CD4-positive, CD25-positive, alpha-beta regulatory T cell (primary cell): ENCODE measurements at places on chromosomes 5 and 9. TPM values are rescaled to one million over a fixed set of nuclear protein-coding genes. Genes with fewer than 3 reads are reported as not detected.
A peak's percentile ranks its signal among the peaks of the same experiment; 100 is the strongest.

The RUFY1 gene
- total RNA-seq: 40.4 TPM

The PELO gene
- total RNA-seq: 3.9 TPM

The SLC36A3 gene
- total RNA-seq: not detected

The TMEM252 gene
- total RNA-seq: not detected

The FGD3 gene
- total RNA-seq: 188 TPM

The PARP8 gene
- total RNA-seq: 217 TPM

The TMC1 gene
- not detected for total RNA-seq

The C9orf50 gene
- not detected for total RNA-seq

The NMUR2 gene
- total RNA-seq: not detected

DNA sequence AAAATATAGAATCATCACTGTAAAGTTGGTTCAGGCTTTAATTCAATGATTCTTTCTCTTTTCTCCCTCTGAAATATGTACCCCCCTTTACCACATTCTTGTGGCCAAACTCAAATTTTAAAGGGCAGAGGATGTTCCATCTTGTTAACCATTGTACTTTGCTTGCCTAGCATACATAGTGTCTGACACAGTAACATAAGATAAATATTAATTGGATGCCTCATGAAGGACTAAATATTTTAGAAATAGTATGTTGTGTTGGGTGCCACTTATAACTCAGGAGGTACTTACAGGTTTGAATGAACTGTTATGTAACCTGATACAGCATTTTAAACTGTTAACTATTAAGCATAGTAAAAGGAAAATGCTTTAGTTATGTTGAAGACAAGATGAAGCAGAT is 71.5 kb downstream of the NIPBL start:
- peaks cover 12% of the 10 kb centered on the region for H3K4me1 ChIP-seq
- no peaks in the 10 kb centered on the region for H3K27me3 ChIP-seq
- H3K36me3 ChIP-seq: no peaks in the 10 kb centered on the region
- no peak overlapping the region for H3K27ac ChIP-seq
- DNase-seq: no peak

- no peaks in the 10 kb centered on the region for H3K27me3 ChIP-seq
- H3K4me3 ChIP-seq: no peak overlapping the region
- DNase-seq: no peak
Measured at GRCh38 chr9:2677915-2678889, 39.1 kb upstream of the KCNV2 start.

DNA sequence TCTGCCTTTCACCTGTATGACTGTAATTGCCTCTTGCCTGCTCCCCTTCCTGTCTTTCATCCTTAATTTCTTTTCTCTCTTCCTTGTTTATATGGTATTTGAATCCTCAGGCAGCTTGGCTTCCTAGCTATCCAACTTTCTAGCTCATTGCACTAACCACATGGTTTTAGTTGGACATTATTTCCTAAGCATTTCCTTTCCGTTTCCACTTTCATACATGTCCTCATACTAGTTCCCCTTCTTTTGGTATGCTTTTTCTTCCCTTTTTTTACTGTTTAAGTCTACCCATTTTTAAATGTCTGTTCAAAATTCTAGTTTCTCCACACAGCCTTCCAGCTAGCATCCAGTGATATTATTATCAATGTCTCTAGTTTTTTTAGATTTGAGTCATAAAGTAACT is 6.6 kb downstream of the CWC27 start:
- DNase-seq: no peak
- no peak overlapping the region for H3K27ac ChIP-seq
- H3K36me3 ChIP-seq: peaks cover 18% of the 10 kb centered on the region
- peaks cover 2% of the 10 kb centered on the region for H3K4me1 ChIP-seq
- H3K4me3 ChIP-seq: no peak overlapping the region

GRCh38 chr5:154220625-154221024 is 30.1 kb downstream of the GALNT10 start:
- H3K27ac ChIP-seq: no peak overlapping the region
- DNase-seq: no peak
- peaks cover 24% of the 10 kb centered on the region for H3K4me1 ChIP-seq

GRCh38 chr9:134636149-134636507 is 5.5 kb upstream of the COL5A1 start:
- no peaks in the 10 kb centered on the region for H3K27me3 ChIP-seq
- no peaks in the 10 kb centered on the region for H3K4me1 ChIP-seq
- no peak overlapping the region for H3K27ac ChIP-seq
- no peak overlapping the region for H3K4me3 ChIP-seq
- no peak for DNase-seq
- H3K36me3 ChIP-seq: no peaks in the 10 kb centered on the region

GRCh38 chr5:67774786-67775185 is 440.8 kb upstream of the PIK3R1 start:
- no peaks in the 10 kb centered on the region for H3K36me3 ChIP-seq
- no peaks in the 10 kb centered on the region for H3K27me3 ChIP-seq

- H3K36me3 ChIP-seq: no peaks in the 10 kb centered on the region
- no peak overlapping the region for H3K27ac ChIP-seq
- peaks cover 42% of the 10 kb centered on the region for H3K27me3 ChIP-seq
- H3K4me3 ChIP-seq: no peak overlapping the region
- H3K4me1 ChIP-seq: peaks cover 18% of the 10 kb centered on the region
Measured at GRCh38 chr5:138654281-138654867, 79.2 kb upstream of the HSPA9 start.

- H3K27me3 ChIP-seq: no peaks in the 10 kb centered on the region
- H3K4me3 ChIP-seq: peak overlapping the region; percentile 21
- H3K4me1 ChIP-seq: peaks cover 23% of the 10 kb centered on the region
- H3K27ac ChIP-seq: peak overlapping the region; percentile 47
Measured at GRCh38 chr9:128078504-128079434, 10.7 kb downstream of the SLC25A25 start.

- no peaks in the 10 kb centered on the region for H3K36me3 ChIP-seq
- DNase-seq: no peak
- H3K4me3 ChIP-seq: no peak overlapping the region
- peaks cover 29% of the 10 kb centered on the region for H3K4me1 ChIP-seq
- no peaks in the 10 kb centered on the region for H3K27me3 ChIP-seq
Measured at GRCh38 chr9:7970681-7971330, 171.2 kb upstream of the DMAC1 start.

DNA sequence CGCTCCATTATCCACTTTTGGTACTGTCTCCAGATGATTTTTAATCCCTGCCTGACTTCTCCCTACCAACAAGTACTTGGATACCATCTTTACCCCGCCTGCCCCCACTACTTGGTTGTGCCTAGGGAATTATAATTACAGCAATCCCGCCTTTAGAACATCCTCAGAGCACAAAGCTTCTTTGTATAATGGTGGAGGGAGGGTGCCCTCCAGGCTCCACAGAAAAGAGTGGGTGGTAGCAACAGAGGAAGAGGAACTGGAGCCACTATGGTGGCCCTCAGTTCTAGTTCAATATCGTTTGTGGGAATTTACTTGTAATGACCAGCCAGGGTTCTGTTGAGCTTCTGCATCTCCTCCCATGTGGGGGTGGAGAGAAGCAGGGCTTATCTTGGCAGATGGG is 79.0 kb upstream of the RNF38 start:
- H3K4me1 ChIP-seq: peaks cover 6% of the 10 kb centered on the region
- no peak overlapping the region for H3K4me3 ChIP-seq
- H3K27me3 ChIP-seq: no peaks in the 10 kb centered on the region
- no peak overlapping the region for H3K27ac ChIP-seq

DNA sequence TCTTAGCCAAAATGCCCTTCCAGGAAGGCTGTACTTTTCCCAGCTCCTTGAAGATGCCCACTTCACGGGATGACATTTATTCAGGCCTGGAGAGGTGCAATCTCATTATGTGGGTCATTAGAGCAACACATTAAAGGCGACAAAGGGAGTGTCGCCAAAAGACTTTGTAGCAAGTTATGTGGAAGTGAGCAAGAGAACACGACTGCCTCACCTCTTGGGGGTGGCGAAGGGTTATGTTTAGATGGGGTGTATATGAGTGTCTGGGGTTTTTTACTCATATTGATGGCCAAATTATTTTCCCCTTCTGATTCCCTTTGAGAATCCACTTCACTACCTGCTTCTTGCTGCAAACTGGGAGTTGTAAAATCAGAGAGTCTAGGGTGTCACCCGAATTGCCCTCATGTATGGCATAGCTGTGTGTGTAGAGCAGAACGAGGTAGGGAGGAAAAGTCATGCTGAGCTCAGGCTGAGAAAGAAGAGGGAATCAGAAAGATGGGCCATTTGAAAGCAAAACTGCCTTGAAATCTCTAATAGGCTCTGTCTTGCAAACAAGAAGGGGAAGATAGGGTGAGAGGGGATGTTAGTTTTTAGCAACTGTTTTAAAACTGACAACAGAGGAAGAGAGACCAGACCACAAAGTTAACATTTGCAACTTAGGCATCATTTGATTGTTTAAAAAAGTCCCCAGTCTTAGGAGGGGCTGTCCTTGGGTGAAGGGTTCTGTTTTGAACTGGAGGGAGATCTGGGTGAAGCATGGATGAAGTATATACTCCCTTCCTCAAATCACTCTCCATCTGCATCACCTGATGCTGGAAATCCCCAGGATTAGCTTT is 97.1 kb upstream of the IL12B start:
- peak; percentile 19 for DNase-seq
- H3K4me1 ChIP-seq: peaks cover 7% of the 10 kb centered on the region
- H3K4me3 ChIP-seq: no peak overlapping the region
- no peak overlapping the region for H3K27ac ChIP-seq

GRCh38 chr9:29659014-29659413 is 2085.7 kb upstream of the C9orf72 start:
- no peaks in the 10 kb centered on the region for H3K27me3 ChIP-seq
- no peak for DNase-seq
- no peak overlapping the region for H3K4me3 ChIP-seq
- H3K36me3 ChIP-seq: no peaks in the 10 kb centered on the region

GRCh38 chr9:88658311-88658822 is 123.4 kb downstream of the NXNL2 start:
- H3K36me3 ChIP-seq: no peaks in the 10 kb centered on the region
- H3K27me3 ChIP-seq: no peaks in the 10 kb centered on the region
- no peak overlapping the region for H3K4me3 ChIP-seq
- H3K4me1 ChIP-seq: no peaks in the 10 kb centered on the region
- H3K27ac ChIP-seq: no peak overlapping the region
- no peak for DNase-seq

- no peak overlapping the region for H3K4me3 ChIP-seq
- H3K27me3 ChIP-seq: peaks cover 4% of the 10 kb centered on the region
- no peaks in the 10 kb centered on the region for H3K4me1 ChIP-seq
- H3K36me3 ChIP-seq: no peaks in the 10 kb centered on the region
Measured at GRCh38 chr5:55836191-55836590, 15.0 kb upstream of the IL31RA start.

GRCh38 chr5:31682025-31682424 is 43.1 kb downstream of the PDZD2 start:
- no peak overlapping the region for H3K27ac ChIP-seq
- no peak overlapping the region for H3K4me3 ChIP-seq
- H3K4me1 ChIP-seq: no peaks in the 10 kb centered on the region
- H3K36me3 ChIP-seq: no peaks in the 10 kb centered on the region
- H3K27me3 ChIP-seq: no peaks in the 10 kb centered on the region

- no peak overlapping the region for H3K27ac ChIP-seq
- H3K4me1 ChIP-seq: peaks cover 24% of the 10 kb centered on the region
- no peak for DNase-seq
- H3K36me3 ChIP-seq: no peaks in the 10 kb centered on the region
- no peak overlapping the region for H3K4me3 ChIP-seq
Measured at GRCh38 chr9:88920645-88921044, 70.6 kb upstream of the S1PR3 start.

DNA sequence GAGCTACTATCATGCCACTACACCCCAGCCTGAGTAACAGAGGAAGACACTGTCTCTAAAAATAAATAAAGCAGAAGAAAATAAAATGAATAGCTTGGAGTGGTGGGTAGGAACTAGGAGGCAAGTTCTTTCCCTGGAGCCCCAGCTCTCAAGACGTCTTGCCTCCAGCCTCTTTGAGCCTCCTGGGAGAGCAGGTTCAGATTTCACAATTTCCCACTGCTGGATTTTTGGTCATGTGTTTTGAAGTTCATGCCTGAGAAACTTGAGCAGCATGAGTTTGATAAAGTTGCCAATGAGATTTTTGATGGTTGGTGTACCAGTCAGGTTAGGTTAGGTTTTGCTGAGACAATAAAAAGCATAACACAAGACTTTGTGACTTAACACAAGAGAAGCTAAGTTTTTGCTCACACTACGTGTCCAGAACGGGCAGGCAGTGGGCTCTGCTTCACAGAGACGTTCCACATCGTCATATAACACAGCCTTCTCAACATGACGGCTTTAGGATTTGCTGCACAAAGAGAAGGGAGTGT is 4.1 kb upstream of the CCDC69 start:
- no peak for DNase-seq
- no peaks in the 10 kb centered on the region for H3K27me3 ChIP-seq
- H3K4me3 ChIP-seq: no peak overlapping the region
- H3K27ac ChIP-seq: no peak overlapping the region
- peaks cover 28% of the 10 kb centered on the region for H3K4me1 ChIP-seq

GRCh38 chr9:82192211-82192610 is 203.6 kb downstream of the SPATA31D1 start:
- no peaks in the 10 kb centered on the region for H3K4me1 ChIP-seq
- no peak overlapping the region for H3K4me3 ChIP-seq
- H3K36me3 ChIP-seq: no peaks in the 10 kb centered on the region
- no peaks in the 10 kb centered on the region for H3K27me3 ChIP-seq
- no peak overlapping the region for H3K27ac ChIP-seq

DNA sequence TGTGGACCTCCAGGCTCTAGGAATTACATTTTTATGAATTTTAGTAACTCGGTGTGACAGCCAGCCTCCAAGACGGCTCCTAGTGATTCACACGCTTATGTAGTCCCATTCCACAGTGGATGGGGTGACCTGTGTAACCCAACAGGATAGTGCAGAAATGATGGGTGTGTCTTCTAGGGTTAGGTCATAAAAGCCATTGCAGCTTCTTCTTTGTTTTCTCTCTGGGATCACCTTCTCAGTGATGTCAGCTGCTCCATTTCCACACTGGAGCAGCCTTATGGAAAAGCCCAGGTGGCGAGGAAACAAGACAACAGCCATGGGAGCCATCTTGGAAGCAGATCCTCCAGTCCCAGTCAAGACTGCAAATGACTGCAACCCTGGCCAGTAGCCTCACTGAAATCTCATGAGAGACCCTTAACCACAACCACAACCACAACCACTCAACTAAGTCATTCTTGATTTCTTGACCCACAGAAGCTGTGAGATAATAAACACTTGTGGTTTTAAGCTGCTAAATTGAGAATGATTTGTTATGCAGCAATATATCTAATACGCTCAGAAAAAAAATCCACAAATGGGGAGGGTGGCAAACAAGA is 5.1 kb upstream of the GNPDA1 start:
- H3K4me1 ChIP-seq: peaks cover 49% of the 10 kb centered on the region
- DNase-seq: no peak
- no peak overlapping the region for H3K27ac ChIP-seq
- H3K36me3 ChIP-seq: no peaks in the 10 kb centered on the region

DNA sequence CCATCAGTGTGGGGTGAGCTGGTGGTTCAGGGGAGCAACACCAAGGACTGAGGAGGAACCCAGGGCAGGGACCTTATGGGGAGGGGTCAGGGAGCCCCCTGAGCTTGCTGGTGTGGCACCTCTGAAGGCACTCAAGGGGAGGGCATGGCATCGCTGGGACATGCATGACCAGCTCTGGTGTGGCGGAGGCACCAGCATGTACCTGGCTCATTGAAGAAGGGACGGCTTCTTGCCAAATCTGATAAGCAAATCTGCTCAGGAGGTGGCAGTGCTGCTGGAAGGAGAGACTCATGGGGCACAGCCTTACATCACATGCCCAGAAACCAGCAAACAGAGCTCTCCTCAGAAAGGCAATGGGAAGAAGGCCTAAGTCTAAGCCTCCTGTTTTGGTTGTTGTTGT is 421.8 kb downstream of the SEMA5A start:
- H3K27me3 ChIP-seq: no peaks in the 10 kb centered on the region
- H3K4me3 ChIP-seq: no peak overlapping the region
- H3K27ac ChIP-seq: no peak overlapping the region
- H3K4me1 ChIP-seq: no peaks in the 10 kb centered on the region
- no peak for DNase-seq
- H3K36me3 ChIP-seq: no peaks in the 10 kb centered on the region

- no peak overlapping the region for H3K27ac ChIP-seq
- no peaks in the 10 kb centered on the region for H3K36me3 ChIP-seq
- no peaks in the 10 kb centered on the region for H3K27me3 ChIP-seq
- DNase-seq: no peak
Measured at GRCh38 chr5:173767574-173768266, 120.4 kb upstream of the CPEB4 start.
